ENCODE measurements at places on chromosomes 4 and X.

GRCh38 chr4:186216465-186217024, 10.8 kb upstream of the KLKB1 start:
- no peak for DNase-seq

DNA sequence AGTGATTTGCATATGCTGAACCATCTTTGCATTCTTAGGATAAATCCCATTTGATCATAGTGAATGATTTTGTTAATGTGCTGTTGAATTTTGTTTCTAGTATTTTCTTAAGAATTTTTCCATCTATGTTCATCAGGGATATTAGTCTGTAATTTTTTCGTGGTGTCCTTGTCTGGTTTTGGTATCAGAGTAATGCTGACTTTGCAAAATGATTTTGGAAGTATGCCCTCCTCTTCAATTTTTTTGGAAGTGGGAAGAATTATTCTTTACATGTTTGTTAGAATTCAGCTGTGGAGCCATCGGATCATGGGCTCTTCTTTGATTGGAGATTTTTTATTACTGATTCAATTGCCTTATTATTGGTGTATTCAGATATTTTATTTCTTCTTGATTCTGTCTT, 54.0 kb upstream of the TRO start:
- DNase-seq: no peak

- no peak for DNase-seq
Measured at GRCh38 chrX:133297284-133297683, 79.1 kb upstream of the TFDP3 start.

GRCh38 chrX:11064851-11065600, 46.1 kb upstream of the HCCS start:
- no peak for DNase-seq

DNA sequence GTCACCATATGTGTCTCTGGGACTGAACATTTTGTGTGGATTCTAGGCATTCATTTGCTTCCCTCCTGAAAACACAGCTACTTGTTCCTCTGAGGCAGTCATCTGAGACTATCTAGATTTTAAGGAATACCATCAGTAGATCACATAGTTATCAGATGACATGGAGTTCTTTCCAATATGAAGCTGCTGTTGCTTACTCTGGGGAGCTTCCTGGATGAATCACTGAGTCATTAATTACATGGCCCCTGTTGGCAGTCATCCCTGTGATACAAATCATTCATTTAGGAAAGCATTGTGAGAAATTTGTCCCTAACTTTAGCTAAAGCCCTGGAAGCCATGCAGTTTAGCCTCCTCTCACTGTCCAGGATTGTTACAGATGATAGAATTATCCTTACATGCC, 98.2 kb upstream of the ARSJ start:
- no peak for DNase-seq

- no peak for DNase-seq
Measured at GRCh38 chr4:156558373-156559025, 413.1 kb downstream of the PDGFC start.

DNA sequence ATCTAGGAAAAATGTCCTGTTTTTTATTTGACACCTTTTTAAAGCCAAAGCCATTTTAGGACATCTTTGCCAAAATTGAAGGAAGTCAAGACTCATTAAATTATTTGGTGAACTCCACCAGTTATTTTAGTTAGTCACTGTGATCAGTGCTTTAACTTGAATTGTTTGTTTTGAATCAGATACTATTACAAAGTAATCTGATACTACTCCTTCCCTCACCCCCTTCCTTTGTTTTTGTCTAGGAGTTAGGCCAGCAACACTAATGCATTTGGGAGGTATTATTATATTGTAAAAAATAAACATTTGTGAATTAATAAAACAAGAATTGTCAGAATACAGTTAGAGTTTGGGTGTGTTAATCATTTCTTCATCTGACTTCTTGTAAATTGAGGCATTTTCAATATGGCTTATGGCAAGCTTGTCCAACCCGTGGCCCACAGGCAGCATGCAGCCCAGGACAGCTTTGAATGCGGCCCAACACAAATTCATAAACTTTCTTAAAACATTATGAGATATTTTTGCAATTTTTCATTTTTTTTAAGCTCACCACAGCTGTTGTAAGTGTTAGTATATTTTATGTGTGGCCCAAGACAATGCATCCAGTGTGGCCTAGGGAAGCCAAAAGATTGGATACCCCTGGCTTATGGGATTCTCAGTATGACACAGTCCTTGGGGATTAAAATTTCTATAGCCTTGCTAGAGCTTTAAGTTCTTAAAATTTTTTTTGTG, 182.2 kb downstream of the BMPR1B start:
- DNase-seq: no peak

DNA sequence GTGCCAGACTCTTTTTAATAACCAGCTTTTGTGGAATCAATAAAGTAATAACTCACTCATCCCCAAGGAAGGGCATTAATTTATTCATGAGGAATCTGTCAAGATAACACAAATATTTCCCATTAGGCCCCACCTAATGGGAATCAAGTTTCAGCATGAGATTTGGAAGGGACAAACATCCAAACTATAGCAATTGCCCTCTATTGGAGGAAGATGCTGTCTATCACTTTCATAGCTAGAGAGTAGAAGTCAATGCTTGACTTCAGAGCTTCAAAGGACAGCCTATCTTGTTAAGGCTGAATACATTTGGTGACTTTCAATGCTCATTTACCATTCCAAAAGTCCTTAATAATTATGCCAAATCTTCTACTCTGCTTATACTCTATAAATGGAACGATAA, 84.9 kb upstream of the ATOH1 start:
- DNase-seq: no peak

Data from BE2C (cell line).